ENCODE measurements at places on chromosomes 11 and 22.

- no peak for DNase-seq
Measured at GRCh38 chr22:23547818-23548500, 32.1 kb downstream of the IGLL1 start.

DNA sequence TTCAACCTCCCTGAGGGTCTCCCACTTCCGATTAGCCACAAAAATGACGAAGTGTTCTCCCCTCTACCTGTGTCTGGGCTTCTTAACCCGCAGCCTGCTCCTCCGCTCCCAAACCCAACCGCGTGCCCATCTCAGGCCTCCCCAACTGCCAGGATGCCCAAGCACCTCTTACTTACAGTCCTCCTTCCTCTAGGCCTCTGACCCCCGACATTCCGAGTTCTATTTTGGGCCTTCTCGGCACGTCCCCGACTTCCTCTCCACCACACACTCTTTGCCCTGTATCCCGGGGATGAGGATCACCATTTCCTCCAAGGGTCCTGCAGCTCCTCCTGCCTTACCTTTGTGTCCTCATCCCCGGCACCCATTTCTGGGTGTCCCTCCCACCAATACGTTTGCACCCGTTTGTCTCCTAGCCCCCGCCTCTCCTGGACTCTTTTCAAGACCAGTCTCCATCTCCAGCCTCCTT is 388 bp upstream of the MUS81 start:
- no peak for DNase-seq

DNA sequence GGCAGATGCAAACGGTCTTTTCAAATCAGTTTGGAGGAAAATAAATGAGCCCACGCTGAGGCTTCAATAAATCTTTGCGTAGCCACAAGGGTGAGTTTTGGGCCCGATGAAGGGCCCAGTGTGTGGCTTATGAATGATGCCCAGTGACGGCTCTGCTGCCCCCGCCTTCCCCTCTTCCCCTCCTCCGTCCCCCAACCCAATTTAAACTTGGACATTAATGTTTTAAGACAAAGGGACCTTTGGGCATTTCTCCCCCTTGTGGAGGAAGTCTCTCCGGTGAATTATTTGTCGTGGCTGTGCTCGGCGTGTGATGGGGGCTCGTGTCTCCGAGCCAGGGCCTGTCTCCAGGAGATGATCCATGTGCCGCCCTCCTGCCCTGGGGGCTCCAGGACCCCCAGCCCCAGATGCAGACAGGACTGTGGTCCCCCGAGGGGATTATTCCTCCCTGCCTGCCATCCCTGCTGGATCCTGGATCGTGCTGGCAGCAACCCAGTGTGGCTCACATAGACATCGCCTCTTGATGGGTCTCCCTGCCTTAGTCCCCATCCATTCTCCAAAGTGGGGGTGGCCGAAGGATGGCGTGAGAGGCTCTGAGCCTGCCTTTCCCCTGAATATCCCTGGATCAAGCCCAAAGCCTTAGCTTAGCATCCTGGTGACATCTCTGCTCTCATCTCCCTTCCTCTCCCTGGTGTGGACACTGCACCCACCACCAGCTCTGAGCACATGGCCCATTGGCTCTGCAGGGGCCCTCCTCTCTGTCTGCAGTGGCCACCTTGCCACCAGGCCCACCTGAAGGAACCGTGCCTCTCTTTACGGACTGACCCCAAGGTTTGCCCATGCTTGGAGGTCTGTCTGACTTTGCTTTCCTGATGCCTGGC is 56.4 kb downstream of the SMIM38 start:
- DNase-seq = no peak

DNA sequence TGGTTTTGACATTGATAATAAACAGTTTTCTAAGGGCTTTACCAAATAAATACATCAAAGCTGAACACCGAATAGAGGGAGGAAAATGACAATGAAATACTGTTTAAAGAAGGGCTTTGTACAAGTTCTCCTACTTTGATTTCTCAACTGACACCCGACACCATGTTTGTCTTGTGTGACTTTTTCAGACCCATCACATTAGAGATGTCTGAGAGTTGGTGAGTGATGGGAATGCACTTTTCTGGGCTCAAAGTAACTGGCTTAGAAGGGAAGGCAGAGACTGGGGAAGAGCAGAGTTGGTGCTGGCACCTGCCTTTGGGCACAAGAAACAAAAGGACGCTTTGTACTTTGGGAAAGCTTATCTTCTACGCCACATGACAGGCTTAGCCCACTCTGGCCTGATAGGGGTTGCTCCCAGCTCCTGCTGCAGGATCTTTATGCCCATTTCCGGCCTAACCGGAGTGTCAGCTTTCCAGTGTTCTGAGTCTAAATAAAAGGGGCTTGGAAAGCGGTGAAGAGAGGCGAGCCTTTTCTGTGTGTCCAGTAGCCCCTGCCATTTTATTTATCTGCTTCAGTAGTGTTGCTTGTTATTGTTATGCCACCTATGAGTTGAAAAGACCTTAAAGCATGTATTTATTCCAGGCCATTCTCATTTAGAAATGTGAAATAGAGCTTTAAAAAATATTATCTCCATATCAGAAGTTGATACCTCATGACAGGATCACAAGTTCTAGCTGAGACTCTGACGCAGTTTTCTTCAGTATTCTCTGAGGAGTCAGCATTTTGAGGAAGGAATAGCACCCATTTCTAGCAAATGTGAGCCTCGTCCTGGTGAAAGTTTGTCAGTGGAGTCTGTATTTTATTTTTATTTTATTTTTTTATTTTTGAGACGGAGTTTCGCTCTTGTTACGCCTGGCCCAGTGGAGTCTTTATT is 24.2 kb downstream of the KREMEN1 start:
- DNase-seq = no peak

GRCh38 chr11:1486054-1486825 is at the start of gene MOB2:
TSS of gene MOB2 (minus strand) at chr11:1486779. CDS start at chr11:1486556, 223 bp downstream.
- no peak for DNase-seq

- DNase-seq = no peak
Measured at GRCh38 chr11:10564696-10565318, 3.7 kb downstream of the LYVE1 start.

- DNase-seq = no peak
Measured at GRCh38 chr11:81286550-81286949, 1447.1 kb downstream of the FAM181B start.

- peak; percentile 28 for DNase-seq
Measured at GRCh38 chr22:21624120-21624879, 5.5 kb downstream of the YDJC start.

- DNase-seq = no peak
Measured at GRCh38 chr11:13247606-13248296, 29.8 kb upstream of the BMAL1 start.

GRCh38 chr11:108758458-108758857 is 93.6 kb downstream of the DDX10 start:
- DNase-seq = no peak

- DNase-seq = no peak
Measured at GRCh38 chr11:39304586-39304985, 2154.9 kb downstream of the LRRC4C start.

DNA sequence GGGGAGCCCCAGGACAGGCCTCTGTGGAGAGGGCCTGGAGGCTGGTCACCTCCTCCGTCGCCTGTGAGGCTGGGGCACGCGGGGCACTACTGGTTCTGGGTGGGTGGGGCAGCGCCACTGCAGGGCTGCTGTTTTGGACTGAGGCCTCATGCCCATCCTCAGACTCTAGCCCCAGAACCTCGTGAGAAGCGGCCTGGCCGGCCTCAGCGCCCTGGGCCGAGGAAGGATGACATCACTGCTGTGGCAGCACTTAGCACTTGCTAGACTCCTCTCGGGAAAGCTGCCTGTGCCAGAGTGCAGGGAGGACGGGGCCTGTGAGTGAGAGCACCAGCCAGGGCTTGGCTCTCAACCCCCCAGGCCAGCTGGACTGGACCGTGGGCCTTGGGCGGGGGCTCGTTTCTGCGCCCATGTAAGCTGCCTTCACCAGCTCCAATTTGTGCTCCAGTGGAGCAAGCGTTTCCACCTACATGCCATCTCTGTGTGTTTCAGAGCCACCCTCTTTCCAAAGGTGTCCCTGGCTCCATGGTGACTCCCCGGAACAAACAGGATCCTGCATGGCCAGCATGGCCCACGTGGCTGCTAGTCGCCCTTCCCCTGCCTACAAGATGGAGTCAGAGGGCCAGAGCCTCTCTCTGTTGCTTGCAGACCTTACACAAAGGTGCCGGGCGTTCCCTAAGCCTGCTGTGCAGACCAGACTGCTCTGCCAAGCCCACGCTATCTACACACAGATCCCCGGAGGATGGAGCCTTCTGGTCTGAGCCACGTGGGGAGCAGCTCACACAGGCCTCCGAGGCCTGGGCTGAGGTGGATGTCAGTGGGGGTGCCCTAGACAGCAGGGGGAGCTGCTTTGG is 102.9 kb downstream of the CTTN start:
- no peak for DNase-seq

DNA sequence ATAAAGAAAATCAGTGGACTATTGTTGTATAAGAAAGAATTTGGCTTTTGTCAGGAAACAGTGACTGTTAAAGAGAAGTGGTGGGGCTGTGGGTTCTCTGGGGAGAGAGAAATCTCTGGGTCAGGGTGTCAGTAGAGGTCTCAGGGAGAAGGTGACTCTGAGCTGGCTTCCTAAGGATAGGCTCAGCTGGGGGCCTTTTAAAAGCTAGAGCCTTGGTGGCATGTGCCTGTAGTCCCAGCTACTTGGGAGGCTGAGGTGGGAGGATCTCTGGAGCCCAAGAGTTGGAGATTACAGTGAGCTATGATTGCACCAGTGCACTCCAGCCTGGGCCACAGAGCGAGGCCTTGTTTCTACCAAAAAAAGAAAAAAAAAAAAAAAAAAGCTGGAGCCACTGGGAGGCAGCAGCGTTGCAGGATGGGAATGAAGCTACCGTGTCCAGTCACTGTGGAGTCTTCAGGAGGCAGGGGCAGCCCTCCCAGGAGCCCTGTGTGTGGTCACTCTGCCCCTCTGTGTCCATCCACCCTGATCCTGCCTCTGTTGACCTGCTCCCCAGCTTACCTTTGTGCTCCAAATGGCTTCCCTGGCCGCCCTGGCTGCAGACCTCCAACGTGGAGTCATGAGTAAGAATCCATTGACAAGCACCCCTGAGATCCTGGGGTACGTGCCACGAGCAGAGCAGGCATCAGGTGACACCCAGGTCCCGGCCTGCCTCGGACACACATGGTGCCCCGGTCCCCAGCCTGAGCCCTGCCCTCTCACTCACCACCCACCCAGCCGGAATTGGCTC is 5.4 kb upstream of the MIF start:
- DNase-seq = no peak

DNA sequence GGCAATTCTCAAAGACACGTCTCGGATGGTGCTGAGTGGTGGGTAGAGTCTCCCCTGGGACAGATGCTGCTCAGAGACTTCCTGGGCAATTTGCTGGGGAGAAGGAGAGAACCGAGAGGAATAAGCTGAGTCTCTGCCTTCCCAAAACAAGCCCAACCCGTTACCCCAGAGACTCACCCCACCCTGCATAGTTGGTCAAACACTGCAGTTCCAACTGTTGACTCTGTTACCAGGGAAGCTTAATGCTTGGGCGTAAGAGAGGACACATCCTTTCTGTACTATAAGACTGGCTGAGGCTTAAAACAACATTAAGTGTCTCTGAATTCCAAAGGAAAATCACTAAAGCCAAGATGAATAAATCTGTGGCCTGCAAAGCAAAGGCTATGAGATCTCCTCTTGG is 68.1 kb downstream of the CCDC81 start:
- no peak for DNase-seq

- no peak for DNase-seq
Measured at GRCh38 chr11:1087279-1087960, 12.7 kb downstream of the MUC2 start.

DNA sequence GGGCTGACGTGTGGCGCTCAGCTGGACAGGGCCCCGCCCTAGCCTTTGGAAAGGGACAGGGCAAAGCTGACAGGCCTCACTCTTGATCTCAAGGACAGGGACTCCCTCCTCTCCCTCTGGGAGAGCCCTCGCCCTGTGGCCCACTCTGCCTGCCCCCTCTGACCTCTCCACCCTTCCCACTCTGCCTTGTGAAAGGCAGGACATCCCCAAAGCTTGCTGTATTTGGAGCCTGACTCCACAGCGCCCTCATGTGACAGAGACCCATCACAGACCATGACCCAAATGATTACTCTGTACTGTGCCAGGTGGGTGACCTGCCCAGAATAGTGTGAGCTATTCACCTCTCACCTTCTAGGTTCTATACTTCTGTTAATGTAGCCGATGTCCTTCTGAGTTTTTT is 18.8 kb downstream of the P2RY2 start:
- no peak for DNase-seq
